HT-29 (cell line): ENCODE measurements at places on chromosomes 16 and 17. TPM values are rescaled to one million over a fixed set of nuclear protein-coding genes. Genes with fewer than 3 reads are reported as not detected.

- DNase-seq, result no peak
Observed at GRCh38 chr17:78368348-78368747, 8.5 kb upstream of the SOCS3 start.

The KRTAP4-1 gene
- total RNA-seq, result not detected in 2 replicates

GRCh38 chr16:23182679-23183542 lies at the start of gene SCNN1G:
TSS of gene SCNN1G (plus strand) at chr16:23182745. CDS start at chr16:23186272, 3,527 bp downstream.
- no peak for DNase-seq

DNA sequence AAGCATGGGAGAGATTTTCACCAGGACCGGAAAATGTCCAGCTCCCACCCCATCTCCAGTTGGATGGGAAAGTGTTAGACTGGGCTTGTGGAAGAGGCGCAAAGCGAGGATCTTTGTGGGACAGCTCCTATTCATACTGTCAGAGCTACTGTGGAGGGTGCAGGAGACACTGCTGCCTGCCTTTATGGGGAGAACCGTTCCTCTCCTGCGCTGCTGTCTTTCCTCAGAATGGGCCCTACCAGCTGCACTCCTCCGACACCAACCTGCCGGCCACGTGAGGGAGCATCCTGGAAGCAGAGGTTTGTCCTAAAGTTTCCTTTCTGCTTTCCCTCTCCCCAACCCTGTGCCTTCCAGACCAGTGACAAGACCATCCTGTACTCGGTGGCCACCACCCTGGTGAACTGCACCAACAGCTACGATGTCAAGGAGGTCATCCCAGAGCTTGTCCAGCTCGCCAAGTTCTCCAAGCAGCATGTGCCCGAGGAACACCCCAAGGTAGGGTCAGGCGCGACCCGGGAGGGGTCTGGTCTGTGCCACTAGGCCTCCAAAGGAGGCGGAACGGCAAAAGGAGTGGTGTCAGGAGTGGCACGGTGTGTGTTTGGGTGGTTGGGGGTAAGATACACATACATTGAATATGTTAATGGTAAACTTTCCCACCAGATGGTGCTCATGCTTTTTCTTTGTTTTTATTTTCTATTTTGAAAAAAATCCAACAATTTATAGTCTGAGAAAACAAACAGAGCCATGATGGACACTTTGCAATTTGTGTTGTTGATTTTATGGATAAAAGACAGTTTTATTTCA lies 23.0 kb downstream of the SLC35G3 start:
- DNase-seq, result peak; percentile 76

GRCh38 chr16:519425-519824 lies 8.1 kb upstream of the CAPN15 start:
- no peak for DNase-seq

DNA sequence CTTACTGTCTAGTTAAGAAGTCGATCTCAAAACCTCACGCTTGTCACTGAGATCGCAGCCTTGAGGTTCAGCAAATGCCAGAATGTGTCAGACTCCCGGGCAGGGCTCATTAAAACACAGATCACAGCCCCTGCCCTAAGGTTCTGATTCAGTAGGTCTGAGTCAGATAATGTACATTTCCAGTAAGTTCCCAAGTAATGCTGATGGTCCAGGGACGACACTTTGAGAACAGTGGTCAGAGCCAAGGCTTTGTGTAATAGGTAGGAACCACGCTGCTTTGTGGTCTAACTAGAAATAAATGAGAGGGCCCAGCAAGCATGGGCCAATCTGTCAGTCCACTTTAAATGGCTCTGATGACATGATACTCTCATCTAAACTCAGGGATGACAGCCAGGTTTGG lies 228.6 kb downstream of the ZFHX3 start:
- DNase-seq, result no peak

- no peak for DNase-seq
Observed at GRCh38 chr17:12605222-12605621, 60.5 kb upstream of the MYOCD start.

The RGS11 gene
- 0.41 and 0.55 TPM in 2 replicates for total RNA-seq

GRCh38 chr17:32123782-32124181 lies 18.5 kb upstream of the RHOT1 start:
- DNase-seq, result no peak

GRCh38 chr16:19776147-19776546 lies 58.1 kb downstream of the IQCK start:
- no peak for DNase-seq
